ENCODE measurements at places on chromosomes 7 and 10.

DNA sequence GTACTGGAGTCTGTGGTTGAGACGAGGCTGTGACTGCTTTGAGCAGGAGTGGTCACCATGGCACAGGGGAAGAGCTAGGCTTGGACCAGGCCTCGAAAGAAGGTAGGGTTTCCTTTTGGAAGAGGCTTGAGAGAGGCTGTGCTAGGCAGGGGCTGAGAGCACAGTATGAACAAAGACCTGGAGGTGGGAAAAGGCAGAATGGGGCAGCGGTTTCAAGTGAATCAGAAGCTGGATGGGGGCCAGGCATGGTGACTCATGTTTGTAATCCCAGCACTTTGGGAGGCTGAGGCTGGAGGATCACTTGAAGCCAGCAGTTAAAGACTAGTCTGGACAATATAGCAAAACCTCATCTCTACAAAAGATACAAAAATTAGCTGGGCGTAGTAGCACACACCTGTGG is 65.9 kb downstream of the CLIP2 start:
- DNase-seq = peak; percentile 77
- H3K27ac ChIP-seq = peak overlapping the region; percentile 89
- peaks cover 7% of the 10 kb centered on the region for H3K36me3 ChIP-seq
- H3K4me3 ChIP-seq = no peak overlapping the region
- H3K4me1 ChIP-seq = peaks cover 6% of the 10 kb centered on the region
- no peaks in the 10 kb centered on the region for H3K27me3 ChIP-seq

DNA sequence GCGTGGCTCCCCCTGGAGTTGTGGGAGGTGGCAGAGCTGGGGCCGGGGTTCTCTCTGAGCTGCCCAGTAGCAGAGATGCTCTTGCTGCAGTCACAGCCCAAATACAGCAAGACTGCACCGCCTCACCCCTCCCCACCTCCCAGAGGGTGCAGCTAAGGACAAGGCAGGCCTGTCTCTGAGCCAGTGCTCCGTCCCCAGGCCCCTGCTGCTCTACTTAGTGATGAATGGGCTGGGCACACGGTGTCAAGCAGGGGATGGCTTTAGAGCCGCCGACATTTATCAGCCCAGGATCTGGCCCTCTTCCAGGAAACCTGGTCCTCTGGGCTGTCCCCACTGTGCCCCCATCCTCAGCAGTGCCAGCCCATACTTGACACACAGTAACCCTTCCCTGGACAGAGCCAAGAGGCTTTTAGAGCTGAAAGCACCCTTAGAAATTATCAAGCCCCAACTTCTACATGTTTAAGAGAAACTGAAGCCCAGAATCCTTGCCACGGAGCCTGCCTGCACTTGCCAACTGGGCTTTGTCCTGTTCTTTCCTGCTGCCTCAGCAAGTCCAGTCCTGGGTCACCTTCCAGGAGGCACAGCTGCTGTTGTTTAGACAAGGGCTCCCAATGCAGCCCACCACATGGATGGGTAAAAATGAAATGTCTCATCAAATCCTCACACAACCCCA is 137.1 kb upstream of the UNC5B start:
- no peak for DNase-seq
- H3K4me3 ChIP-seq = no peak overlapping the region
- peaks cover 18% of the 10 kb centered on the region for H3K27me3 ChIP-seq
- H3K4me1 ChIP-seq = no peaks in the 10 kb centered on the region
- H3K27ac ChIP-seq = no peak overlapping the region

DNA sequence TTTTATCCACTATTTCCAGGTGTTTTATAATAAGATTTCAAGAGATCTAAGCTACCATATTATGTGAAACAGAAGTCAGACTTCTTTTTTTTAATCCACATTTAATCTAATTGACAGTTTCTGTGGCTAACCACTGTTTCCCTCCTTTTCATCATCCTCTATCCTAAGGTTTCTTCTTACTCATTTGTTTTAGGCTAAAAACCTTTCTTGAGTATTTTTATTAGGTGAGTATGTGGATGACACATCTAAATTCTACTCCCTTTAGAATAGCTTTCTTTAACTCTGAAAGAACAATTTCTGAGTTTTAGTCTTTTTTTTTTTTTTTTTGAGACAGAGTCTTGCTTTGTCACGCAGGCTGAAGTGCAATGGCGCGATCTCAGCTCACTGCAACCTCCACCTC is 62.7 kb downstream of the NPY start:
- DNase-seq = no peak
- no peak overlapping the region for H3K4me3 ChIP-seq
- H3K4me1 ChIP-seq = no peaks in the 10 kb centered on the region
- no peak overlapping the region for H3K27ac ChIP-seq

DNA sequence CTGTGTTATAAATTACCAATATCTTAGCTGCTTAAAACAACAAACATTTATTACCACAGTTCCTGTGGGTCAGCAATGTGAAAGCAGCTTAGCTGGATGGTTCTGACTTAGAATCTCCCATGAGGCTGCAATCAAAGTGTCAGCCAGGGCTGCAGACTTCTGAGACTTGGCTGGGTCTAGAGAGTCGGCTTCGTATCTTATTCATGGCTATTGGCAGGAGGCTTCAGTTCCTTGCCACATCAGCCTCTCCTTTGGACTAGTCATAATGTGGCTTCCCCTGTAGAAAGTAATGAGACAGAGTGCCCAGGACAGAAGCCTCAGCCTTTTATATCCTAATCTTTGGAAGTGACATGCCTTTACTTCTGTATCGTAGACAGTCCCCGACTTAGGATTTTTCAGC is 27.3 kb downstream of the RALA start:
- DNase-seq = peak; percentile 79
- H3K4me1 ChIP-seq = peaks cover 8% of the 10 kb centered on the region
- no peaks in the 10 kb centered on the region for H3K36me3 ChIP-seq
- no peaks in the 10 kb centered on the region for H3K27me3 ChIP-seq
- H3K4me3 ChIP-seq = no peak overlapping the region
- H3K27ac ChIP-seq = no peak overlapping the region

DNA sequence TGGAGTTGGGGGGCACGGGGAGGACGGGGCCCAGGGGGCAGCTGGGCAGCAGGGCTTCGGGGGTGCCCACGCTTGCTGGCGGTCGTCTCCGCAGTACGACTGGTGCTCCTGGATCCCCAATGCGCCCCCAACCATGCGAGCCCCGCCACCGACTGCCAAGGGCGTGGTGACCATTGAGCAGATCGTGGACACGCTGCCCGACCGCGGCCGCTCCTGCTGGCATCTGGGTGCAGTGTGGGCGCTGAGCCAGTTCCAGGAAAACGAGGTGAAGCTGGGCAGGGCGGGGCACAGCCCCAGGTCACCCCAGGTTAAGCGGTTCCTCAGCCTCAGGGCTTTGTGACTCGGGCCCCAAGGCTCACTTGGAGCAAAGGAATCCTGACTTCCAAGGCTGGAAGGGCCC is 70.0 kb downstream of the ALOX5 start:
- no peak overlapping the region for H3K4me3 ChIP-seq
- no peak for DNase-seq
- no peaks in the 10 kb centered on the region for H3K4me1 ChIP-seq
- no peak overlapping the region for H3K27ac ChIP-seq
- no peaks in the 10 kb centered on the region for H3K27me3 ChIP-seq

Data from astrocyte (in vitro differentiated cells and primary cell).